ENCODE measurements at places on chromosomes 7 and 10.

DNA sequence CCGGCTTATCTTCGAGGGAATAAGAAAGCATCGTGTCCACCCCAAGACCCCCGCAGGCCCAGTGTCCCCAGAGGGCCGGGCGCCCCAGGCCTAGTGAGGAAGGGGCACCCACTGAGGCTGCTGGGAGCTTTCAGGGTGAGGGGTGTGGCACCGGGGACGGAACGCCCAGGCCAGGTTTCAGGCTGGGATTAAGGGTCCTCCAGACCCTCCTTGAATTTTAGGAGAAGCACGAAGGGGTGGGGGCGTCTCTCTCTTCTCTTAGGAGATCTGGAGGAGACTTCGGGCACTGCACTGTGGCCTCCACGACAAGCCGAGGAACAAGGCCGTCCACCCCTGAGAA lies 96.8 kb downstream of the PDGFA start:
- DNase-seq, result no peak

DNA sequence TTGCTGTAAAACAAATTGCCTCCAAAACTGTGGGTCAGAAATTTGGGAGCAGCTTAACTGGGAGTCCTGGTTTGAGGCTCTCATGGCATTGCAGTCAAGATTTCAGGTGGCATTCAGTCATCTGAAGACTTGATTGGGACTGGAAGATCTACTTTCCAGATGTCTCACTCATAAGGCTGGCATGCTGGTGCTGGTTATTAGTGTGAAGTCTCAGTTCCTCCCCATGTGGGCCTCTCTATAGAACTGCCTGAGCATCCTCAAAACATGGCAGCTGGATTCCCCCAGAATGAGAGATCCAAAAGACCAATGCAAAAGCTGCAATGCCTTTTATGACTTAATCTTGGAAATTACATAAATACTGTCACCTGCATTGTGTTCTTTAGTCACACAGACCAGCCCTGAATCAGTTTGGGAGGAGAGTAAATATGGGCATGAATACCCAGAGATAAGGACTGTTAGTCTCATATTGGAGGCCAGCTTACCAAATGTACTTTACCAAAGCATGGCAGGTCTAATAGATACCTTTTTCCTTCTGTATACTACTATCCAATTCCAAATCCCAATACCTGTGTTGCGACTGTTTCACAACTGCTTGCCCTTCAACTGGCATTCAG lies 6.5 kb upstream of the HERPUD2 start:
- DNase-seq, result no peak

- DNase-seq, result no peak
Observed at GRCh38 chr7:95357623-95358022, 33.3 kb upstream of the PON1 start.

DNA sequence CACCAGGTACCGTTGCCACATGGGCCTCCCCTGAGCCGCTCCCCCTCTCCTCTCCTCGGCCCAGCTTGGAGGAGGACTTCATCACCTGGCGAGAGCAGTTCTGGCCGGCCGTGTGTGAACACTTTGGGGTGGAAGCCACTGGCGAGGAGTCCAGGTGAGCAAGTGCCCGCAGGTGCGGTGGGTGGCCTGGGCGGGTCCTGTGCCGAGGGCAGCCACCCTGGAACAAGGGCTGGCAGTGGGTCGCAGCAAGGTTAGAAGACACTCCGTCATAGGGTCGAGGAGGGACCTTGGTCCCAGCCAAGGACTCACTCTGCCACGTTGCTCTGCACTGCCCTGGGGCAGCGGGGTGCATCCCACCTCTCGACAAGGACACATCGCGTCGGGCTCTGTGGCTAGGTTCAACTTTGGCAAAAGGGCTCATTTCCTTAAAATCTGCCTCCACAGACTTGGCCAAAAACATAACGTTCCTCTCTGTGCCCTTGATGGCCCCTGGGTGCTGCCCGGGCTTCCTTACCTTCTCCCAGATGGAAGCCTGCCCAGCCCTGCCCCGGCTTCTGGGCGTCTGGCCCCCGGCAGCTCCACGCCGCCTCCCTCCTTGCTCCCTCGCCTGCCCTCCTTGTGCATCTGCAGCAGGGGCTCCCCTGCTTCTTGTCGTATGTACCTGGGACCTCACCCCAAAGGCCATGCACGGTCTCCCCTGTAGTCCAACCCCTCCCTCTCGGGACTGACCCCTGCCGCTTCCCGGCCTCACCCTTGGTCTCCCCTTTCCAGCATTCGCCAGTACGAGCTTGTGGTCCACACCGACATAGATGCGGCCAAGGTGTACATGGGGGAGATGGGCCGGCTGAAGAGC lies 12.7 kb downstream of the TMEM120A start:
- no peak for DNase-seq

DNA sequence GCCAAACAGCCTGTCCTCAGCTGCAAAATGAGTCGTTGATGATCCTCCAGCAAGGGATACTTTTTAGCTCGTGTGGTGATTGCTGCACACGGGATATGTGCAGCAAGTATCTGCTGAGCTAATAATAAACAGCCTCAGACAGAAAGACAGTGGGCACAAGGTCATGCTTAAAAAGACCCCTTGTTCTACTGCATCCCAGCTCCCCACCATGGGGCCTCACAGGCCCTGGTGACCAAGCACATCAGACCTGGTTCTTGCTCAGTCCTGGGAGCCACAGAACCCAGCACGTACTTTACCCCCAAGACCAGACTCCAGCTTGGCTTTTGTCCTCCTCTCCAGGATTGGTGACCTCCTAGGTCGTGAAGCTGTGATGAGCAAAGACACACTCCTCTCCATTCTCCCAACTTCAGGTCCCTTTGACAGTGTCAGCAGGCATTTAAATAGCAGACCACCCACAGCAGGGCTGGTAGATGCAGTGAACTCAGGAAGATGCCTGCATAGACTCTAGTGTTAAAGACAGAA lies 50.5 kb downstream of the EGFR start:
- DNase-seq, result no peak

DNA sequence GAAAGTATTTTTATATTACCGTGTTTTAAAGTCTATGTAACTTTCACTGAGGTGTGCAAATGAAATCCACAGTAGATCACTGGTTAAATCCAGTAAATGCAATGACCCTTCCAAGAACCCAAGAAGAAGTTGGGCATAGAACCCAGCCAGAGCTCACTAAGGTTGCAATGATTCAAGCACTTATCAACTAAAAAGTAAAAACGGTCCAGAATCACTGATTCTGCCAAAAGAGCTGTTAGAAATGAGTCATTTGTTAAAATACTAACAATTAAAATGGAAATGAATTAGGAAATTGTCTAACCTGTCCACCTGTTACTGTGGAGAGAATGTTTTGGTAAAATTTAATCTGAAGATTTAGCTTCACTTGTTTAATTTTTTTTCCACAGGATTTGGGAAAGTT lies 74.4 kb downstream of the ANK3 start:
- no peak for DNase-seq

GRCh38 chr7:43296306-43296705 lies 183.9 kb downstream of the HECW1 start:
- no peak for DNase-seq

DNA sequence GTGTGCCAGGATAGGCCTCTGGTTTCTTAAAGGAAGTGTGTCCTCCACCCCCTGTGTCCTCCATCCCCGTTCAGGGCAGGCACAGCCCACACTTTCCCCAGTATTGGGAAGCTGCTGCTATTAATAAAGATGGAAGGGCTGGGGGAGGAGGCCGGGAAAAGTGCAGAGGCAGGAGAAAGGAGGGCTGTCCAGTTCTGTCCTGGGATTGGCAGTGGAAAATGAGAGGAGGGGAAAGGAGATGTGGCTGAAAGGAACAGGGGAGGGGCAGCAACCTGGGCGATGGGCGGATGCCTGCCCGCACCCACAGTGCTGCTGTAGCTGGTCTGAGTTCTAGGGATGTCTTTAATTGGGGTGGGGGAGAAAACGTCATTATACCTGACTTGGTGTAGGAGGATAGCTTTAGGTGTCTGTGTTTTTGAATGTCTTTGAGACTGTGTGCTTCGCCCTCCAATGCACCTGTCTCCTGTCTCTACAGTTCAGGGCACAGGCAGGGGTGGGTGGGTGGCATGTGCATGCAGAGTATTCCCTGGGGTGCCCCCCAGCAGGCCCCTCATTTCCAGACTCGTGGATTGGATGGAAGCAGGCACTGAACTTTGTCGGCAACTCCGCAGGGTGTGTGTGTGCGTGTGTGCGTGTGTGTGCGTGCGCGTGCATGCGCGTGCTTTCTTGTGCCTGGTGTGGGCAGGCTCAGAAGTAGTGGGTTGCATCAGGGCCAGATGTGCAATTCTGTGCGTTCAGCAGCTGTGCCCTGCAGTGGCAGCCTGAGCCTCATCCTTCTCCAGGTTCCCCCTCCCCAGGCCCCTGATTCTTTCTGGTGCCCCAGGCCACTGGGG lies 2.5 kb downstream of the TRIM8 start:
- no peak for DNase-seq

- no peak for DNase-seq
Observed at GRCh38 chr7:88071994-88072714, 138.1 kb downstream of the ADAM22 start.
